ENCODE measurements at places on chromosomes 11 and 22.

GRCh38 chr11:73155102-73155501, 13.0 kb upstream of the FCHSD2 start:
- H3K27ac ChIP-seq: no peak overlapping the region
- no peaks in the 10 kb centered on the region for H3K36me3 ChIP-seq
- peaks cover 47% of the 10 kb centered on the region for H3K4me1 ChIP-seq
- no peak overlapping the region for H3K4me3 ChIP-seq
- H3K27me3 ChIP-seq: no peaks in the 10 kb centered on the region

- no peaks in the 10 kb centered on the region for H3K36me3 ChIP-seq
- H3K27ac ChIP-seq: no peak overlapping the region
- H3K4me1 ChIP-seq: no peaks in the 10 kb centered on the region
- no peak for DNase-seq
- H3K4me3 ChIP-seq: no peak overlapping the region
Measured at GRCh38 chr11:92397221-92397755, 172.7 kb downstream of the FAT3 start.

DNA sequence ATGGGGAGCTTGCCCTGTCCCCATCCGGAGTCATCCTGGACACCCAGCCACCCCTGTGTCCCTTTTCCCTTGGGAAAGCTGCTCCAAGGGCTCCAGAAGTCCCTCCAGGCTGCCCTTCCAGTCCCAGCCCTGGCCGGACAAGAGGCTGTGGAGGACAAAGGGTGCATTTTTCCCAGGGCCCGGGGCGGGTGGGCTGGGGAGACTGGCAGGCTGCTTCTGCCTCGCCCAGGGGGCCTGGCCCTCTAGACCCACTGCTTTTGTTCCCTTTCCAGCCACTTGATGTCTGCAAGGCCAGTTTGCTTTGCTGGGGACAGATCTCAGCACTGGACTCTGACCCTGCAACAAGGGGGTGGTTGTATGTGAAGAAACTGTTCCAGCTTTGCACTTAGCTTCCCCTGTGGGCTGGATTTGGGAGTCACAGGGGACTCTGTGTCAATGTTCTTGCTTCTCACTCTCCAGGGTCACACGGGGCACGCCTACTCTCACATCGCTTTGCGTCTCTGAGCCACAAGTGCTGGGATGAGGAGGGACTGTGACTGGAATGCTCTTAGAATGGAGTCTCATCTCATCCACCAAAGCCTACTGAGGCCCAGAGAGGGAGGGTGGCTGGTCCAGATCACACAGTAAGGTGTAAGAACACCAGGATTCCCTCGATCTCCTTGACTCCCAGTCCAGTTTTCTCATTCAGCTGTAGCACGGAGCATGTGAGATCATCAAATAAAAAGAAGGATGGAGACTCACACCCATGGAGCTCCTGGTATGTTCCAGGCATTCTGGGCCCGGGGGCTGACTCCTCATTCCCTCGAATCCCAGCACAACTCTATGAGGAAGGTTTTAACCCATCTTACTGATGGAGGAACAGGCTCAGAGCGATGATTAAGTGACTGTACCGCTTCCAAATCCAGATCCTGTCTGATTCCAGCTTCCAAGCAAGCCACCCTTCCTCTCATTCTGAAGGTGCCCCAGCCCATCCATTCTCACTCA, 59.9 kb downstream of the FBXO7 start:
- H3K4me3 ChIP-seq: no peak overlapping the region
- no peaks in the 10 kb centered on the region for H3K36me3 ChIP-seq
- no peak overlapping the region for H3K27ac ChIP-seq
- no peaks in the 10 kb centered on the region for H3K27me3 ChIP-seq

GRCh38 chr11:27317751-27318150, 45.3 kb downstream of the CCDC34 start:
- no peak for DNase-seq
- no peak overlapping the region for H3K27ac ChIP-seq
- H3K4me3 ChIP-seq: no peak overlapping the region
- no peaks in the 10 kb centered on the region for H3K27me3 ChIP-seq

GRCh38 chr11:115060840-115061239, 382.5 kb downstream of the NXPE2 start:
- H3K27me3 ChIP-seq: no peaks in the 10 kb centered on the region
- H3K27ac ChIP-seq: no peak overlapping the region

Measured in CD8-positive, alpha-beta memory T cell (primary cell).